ENCODE measurements at places on chromosomes 13 and 19.

GRCh38 chr13:44117816-44118215 lies 238.1 kb downstream of the LACC1 start:
- DNase-seq, result no peak

- no peak for DNase-seq
Measured at GRCh38 chr13:21674490-21675009, 3.7 kb downstream of the FGF9 start.

DNA sequence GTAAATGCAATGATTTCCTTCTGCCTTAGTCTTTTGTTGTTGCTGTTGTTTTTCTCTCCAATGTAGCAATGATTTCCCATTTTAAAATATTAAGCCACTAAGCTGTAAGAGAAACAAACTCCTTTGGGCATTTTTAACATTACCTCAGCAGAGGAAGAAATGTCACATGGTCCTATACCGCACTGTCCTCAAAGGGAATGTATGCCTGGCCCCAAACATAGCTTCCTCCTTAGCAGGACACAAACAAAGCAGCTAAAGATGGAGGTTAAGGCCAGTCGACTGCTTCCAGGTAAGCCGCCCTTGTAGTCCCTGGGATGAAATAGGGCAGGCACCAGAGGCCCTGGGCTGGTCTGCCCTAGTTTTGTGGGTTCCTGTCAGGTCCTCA lies 249.0 kb downstream of the TSHZ3 start:
- DNase-seq, result no peak

GRCh38 chr13:43816401-43816889 lies 29.7 kb upstream of the ENOX1 start:
- DNase-seq, result no peak

DNA sequence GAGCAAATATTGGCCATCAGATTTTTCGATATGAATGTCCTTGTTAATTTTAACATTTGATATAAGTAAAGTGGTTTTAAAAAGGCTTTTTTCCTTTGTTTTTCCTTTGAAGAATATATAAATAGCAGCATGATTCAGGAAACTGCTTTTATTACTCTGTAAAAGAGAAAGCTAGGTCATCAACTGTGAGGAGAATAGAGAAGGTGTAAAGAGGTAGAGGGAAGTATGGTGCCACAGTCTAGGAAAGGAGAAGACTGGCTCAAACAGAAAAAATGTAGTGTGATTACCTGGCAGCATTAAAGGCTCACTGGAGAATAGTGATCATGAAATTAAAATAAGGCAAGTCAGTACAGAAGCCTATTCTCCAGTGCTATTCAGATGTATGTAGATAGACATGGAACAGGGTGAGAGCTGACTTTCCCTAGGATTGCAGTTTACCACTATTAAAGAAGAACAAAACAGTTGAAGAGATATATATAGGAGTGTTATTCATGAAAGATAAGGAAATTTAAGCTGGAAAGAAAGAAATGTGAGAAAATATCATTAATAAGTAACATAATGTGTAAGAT lies 1115.9 kb upstream of the PCDH9 start:
- no peak for DNase-seq
